ENCODE measurements at places on chromosomes 3 and 15.

- peak; percentile 1 for DNase-seq
Measured at GRCh38 chr3:95705786-95706418, 1108.5 kb upstream of the EPHA6 start.

DNA sequence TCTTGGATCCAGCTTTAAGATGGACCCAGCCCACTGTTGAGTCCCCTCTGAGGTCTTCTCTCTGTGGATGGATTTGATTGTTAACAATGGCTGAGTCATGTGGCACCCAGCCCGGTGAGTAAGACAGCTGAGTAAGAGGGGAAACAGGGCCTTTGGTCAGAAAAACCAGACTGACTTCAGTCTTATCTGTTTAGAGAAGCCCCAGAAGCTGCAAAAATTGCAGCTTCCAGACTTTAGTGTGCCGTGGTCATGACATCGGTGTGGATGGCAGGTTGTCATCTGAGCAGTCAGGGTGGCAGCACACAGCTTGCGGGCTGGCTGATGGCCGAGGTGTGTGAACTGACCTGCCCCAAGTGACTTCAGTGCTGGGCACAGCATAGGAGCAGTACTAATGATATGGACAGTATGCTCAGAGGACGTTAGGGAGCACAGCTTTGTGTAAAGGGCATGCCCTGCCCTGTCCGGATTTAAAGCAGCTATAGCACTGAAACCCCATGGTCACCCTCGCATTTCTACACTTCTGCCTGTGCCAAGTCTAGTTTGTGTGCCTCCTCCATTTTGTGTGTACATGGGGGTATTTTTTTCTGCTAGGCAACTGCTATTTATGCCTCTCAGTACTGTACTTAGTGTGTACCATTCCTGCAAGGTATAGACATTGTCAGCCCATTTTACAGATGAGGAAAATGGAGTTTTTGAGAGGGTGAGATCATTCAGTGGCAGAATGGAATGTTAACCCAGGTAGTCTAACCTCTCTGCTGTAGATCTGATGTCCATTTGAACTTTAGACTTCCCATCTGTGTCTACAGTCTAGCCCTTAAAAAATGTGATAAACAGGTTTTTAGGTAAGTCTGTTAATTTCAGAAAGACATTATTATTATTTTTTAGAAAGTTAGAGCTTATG is 44.4 kb downstream of the FLNB start:
- no peak for DNase-seq

GRCh38 chr3:155934230-155934629 is 63.8 kb downstream of the GMPS start:
- no peak for DNase-seq

GRCh38 chr15:85443046-85443445 is 62.6 kb downstream of the AKAP13 start:
- DNase-seq, result no peak

DNA sequence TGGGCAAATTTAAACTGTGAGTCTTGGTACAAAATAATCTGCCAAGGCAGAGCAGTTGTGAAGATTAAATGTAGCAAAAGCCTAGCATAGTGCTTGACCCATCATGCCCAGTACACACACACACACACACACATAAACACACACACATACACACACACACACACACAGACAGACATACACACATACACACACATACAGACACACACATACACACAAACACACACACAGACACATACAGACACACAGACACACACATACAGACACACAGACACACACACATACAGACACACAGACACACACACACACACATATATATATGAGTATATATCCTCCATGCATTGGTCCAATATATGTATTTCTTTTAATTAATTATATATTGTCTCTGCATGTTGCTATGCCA is 328.8 kb upstream of the DNAJC19 start:
- no peak for DNase-seq

GRCh38 chr3:30972449-30972848 is 78.0 kb upstream of the GADL1 start:
- DNase-seq, result no peak
